Stimulated activated CD8-positive, alpha-beta memory T cell treated with anti-CD3 and anti-CD28 coated beads, Interleukin-15, amount 100 ng/mL, for 4 hours (primary cell): ENCODE measurements at places on chromosomes 2 and 18.
A peak's percentile ranks its signal among the peaks of the same experiment; 100 is the strongest.

GRCh38 chr2:160096409-160096808 lies 34.0 kb upstream of the PLA2R1 start:
- no peak for DNase-seq

DNA sequence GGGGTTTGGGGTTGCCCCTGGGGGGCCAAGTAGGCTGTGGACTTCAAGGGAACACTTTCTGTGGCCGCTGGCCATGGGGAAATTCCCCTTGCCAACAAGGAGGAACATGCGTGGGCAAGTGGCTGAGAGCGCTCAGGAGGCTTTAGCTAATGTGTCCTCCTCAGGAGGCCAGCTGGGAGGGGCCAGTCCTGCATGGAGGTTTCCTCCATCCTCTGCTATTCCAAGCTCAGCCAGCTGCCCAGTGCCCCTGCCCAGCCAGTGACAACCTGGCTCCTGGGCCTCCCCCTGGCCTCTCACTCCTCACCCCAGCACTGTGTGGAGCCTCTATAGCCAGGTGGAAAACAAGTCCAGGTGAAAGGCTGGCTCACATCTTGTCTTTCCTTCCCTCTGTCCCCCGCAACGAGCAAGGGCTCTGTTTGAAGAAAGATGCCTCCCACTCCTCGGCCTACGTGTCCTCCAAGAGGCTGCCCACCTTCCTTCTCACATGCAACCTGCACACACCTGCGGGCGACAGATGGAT lies 64.4 kb upstream of the DAPL1 start:
- DNase-seq, result no peak

- DNase-seq, result no peak
Measured at GRCh38 chr2:47899915-47900816, 6.1 kb downstream of the FBXO11 start.

DNA sequence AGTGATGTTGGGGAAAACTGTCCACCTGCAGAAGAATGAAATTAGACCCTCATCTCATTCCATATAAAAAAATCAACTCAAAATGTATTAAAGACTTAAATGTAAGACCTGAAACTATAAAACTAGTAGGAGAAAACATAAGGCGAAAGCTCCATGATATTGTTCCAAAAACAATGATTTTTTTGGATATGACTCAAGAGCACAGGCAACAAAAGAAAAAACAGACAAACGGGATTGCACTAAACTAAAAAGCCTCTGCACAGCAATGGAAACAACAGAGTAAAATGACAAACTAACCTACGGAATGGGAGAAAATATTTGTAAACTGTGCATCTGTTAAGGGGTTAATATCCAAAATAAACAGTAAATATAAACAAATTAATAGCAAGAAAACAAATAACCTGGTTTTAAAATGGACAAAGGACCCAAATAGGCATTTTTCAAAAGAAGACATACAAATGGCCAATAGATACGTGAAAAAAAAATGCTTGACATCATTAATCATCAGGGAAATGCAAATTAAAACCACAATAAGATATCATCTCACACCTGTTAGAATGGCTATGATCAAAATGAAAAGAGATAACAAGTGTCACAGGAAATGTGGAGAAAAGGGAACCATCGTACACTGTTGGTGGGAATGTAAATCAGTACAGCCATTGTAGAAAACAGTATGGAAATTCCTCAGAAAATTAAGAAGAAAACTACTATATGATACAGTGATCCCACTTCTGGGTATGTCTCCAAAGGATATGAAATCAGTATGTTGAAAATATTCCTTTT lies 26.6 kb downstream of the LRRFIP1 start:
- no peak for DNase-seq

GRCh38 chr18:8257851-8258434 lies 351.3 kb upstream of the RAB12 start:
- DNase-seq, result no peak

- DNase-seq, result no peak
Measured at GRCh38 chr2:70691497-70692140, 76.4 kb downstream of the ADD2 start.

GRCh38 chr2:44103639-44104038 lies 65.0 kb upstream of the PPM1B start:
- no peak for DNase-seq

DNA sequence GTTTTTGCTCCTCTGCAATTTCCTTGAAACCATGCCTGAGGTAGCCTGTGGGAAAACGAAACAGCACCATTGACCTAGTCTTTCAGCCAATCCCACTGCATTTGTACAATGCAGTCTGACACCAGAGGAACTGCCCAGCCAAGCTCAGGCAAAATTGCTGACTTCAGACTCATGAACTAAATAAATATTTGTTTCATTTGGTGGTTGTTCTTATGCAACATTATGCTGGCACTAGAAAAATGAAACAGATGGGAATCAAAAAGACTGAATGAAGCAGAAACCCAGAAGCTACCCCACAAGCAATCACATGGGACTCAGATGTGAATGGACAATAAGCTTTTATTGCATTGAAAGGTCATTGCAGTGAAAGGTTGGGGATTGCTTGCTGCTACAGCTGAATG lies 1.7 kb downstream of the NAT8 start:
- no peak for DNase-seq

DNA sequence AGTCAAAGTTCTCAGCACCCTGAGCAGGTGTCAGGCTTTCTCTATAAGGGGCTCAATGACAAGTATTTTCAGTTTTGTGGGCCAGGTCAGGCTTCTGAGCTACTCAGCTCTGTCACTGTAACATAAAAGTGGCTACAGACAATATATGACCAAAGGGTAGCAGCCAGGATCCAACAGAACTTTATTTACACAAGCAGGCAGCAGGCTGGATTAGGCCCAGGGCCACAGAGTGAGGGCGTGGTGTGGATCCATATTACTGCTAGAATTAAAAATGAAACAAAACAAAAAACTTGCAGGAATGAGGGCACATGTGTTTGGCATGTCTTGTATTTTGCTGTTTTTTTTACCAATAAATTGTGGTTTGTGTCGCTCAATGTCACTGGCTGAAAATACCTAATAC lies 143.7 kb downstream of the EIPR1 start:
- DNase-seq, result no peak

DNA sequence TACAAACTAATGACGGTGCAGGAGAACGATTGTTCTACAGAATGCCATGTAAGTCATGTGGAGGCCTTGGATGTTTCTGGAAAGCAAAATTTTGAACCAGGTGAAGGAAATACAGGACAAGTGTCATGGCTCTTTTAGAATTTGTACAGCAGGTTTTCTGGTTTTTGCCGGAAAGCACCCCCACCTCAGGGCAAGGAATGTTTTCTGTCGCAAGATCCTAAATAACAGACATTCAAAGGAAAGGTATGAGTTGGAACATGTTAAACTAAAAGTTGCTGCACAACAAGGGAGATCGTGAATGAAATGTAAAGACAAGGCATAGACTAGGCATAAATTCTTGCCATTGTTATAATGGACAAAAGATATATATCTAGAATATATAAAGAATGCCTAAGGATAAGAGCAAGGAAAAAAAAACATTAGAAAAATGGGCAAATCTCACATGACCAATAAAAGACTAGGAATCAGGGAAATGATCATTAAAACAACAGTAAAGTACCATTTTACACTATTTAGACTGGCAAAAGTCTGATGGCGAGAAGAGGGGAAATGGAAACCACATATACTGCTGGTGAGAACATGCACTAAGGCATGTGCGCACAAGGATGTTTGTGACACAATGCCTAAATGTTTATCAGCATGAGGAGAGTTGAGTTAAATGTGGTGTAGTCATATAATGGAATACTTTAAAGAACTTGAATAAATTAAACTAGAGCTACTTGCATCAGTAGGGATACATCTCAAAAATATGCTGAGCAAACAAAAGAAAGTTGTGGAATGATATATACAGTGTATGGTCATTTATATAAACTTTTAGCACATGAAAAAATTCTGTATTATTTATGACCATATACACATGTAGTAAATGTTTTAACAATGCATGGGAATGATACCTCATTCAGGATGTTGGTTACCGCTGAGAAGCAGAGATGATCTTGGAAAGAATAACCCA lies 127.0 kb downstream of the EML6 start:
- no peak for DNase-seq

- peak; percentile 5 for DNase-seq
Measured at GRCh38 chr2:56183643-56184499, at the start of gene CCDC85A. Gene CCDC85A, plus strand, starts transcription at chr2:56183990. Its CDS starts 635 bp downstream, at chr2:56184625.

GRCh38 chr18:24429188-24429587 lies 2.7 kb downstream of the IMPACT start:
- DNase-seq, result no peak

DNA sequence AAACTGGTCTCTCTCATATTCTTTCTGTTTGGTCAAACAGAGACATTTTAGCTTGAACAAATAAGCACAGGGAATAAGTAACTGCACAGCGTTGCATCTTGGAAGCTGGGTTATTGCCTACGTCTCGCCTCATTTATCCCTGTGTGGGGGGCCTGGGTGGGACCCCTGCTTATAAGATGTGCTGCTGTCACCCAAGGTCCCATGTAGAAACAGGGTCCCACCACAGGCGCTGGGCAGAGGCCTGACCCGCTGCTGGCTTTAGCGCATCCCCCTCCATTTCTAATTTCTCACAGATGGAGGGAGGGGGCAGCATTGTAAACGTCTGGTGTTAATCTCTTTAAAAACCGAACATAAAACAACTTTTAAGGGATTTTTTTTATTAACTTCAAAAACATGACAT lies 207.8 kb downstream of the HDAC4 start:
- DNase-seq, result no peak

DNA sequence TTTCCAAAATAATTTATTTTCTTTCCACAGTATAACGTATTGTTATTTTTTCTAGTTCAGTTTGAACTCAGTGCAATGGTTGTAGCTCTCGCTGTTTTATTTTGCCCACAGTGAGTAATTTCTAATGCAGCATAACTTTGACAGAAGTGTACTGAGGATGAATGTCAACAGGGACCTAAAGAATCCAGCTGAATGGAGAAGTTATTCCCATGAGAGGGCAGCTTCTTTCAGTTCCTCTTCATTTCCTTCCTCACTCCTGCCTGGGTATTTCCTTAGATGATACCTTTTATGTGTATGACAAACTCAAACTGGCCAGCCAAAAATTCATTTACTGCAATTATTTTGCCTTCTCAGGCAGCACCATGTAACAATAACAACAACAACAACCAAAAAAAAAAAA lies 1223.1 kb upstream of the ZEB2 start:
- DNase-seq, result no peak

DNA sequence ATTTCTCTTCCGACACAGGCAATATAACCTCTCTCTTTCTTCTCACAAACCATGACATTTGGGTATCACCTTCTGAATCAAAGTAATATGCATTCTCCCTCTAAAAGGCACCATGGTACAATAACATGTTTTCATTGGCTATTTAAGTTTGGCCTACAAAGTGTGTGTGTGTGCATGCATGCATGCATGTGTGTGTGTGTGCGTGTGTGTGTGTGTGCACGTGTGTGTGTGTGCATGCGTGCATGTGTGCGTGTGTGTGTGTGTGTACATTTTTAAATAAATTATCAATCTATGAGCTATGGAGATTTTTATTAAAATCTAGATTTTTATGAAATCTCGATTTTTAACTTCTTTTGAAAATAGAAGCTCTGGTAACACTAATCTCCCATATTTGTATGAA lies 745.3 kb upstream of the ZEB2 start:
- no peak for DNase-seq

GRCh38 chr2:168694173-168694572 lies 108.3 kb upstream of the NOSTRIN start:
- DNase-seq, result no peak

DNA sequence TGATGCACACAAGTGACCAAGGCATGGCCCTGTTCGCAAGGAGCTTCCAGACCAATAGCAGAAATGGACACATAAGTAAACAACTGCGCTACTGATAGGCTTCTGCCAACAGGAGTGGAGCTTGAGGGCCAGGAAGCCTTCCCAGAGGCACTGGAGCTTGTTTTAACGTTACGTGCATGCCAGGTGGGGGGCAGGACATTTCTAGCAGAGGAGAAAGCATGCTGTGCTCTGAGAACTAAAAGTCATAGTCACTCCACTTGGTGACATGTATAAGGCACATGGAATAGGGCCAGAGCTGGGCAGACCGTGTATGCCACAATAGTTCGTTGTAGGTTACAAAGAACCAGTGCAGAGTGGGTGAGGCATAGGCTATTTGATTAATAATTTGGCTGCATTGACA lies 184.2 kb downstream of the NEDD4L start:
- DNase-seq, result no peak

DNA sequence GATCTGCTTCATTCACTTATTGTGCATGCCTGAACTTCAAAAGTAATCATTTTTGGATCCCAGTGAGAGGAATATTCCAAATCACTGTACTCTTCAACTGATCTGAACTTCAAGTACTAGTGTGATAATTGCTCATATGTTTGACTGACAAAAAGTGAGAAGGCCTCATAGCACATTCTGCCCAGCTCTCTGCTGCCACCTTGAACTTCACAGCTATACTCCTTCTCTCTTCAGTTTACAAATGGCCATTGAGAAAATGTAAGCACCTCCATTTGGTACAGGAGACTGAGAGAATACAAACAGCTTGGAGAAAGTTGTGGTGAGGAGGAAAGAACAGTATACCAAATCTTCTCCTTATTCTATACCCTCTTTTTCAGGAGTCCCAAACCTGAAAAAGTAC lies 946.0 kb upstream of the CHAC2 start:
- DNase-seq, result no peak

- no peak for DNase-seq
Measured at GRCh38 chr18:60050821-60051220, 151.0 kb downstream of the PMAIP1 start.

DNA sequence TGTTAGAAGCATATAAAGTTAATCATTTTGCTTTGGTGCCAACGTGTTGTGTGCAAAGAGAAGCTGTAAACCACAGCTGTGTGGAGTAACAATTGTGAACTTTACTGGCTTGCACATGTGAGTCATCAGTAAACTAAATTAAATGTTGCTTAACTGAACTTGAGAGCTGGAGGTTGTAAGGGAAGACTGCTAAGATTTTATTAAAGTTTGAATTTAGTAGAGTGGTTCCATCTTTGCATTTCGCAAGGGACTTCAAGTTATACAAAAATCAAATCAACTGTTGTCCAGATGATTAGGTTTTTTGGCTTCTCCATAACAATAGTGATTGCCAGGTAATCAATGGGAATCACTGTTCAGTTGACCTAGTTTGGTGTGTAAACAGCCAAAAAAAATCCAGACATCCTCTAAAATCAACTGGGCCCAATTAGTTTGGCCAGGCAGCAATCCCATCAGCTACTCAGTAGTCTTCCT lies 247.4 kb downstream of the MYO3B start:
- DNase-seq, result no peak

GRCh38 chr2:134782792-134783191 lies 55.6 kb upstream of the ACMSD start:
- DNase-seq, result no peak

DNA sequence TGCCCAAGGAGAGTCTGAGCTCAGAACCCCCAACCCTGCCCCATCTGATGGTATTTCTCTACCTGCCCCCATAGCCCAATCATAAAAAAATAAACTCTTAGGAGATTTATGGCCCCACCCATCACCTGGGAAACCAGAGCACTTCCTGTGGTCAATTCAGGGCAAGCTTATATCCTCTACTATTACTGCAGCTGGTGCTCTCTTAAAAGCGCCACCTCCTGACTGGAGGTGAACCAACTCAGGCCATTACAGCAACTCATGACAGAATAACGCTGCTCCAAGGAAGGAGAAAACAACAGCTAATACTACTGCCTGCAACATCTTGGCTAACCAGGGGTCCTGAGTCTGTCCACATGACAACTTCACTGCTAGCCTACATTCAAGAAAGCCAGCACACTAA lies 195.7 kb downstream of the MTCL1 start:
- no peak for DNase-seq

- DNase-seq, result no peak
Measured at GRCh38 chr2:71675296-71675695, 221.9 kb downstream of the DYSF start.

GRCh38 chr2:96320728-96321622 lies 4.1 kb upstream of the ITPRIPL1 start:
- DNase-seq, result no peak

GRCh38 chr18:46720521-46720920 lies 36.3 kb downstream of the ST8SIA5 start:
- no peak for DNase-seq
